ENCODE measurements at places on chromosomes 4 and X.

DNA sequence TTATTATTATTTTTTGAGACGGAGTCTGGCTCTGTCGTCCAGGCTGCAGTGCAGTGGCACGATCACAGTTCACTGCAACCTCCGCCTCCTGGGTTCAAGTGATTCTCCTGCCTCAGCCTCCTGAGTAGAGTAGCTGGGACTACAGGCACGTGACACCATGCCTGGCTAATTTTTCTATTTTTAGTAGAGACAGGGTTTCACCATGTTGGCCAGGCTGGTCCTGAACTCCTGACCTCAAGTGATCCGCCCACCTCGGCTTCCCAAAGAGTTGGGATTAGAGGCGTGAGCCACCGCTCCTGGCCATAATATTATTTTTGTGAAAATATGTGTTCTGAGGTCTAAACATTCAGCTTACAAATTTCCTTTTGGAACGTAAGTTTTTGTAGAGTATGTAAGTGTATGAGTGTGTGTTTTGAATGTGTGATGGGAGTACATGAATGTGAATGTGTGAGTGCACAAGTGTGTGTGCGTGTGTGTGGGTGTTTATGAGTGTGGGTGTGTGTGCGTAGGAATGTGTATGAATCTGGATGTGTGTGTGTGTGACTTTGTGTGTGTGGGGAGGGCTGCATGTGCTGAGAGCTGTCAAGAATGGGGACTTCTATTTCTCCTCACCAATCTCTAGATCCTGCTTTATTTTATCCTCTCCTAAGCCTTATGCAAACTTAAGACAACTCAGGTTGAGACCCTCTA, 5.7 kb upstream of the MGST2 start:
- no peak for DNase-seq

GRCh38 chr4:79403356-79403755, 4.7 kb downstream of the GK2 start:
- DNase-seq, result no peak

DNA sequence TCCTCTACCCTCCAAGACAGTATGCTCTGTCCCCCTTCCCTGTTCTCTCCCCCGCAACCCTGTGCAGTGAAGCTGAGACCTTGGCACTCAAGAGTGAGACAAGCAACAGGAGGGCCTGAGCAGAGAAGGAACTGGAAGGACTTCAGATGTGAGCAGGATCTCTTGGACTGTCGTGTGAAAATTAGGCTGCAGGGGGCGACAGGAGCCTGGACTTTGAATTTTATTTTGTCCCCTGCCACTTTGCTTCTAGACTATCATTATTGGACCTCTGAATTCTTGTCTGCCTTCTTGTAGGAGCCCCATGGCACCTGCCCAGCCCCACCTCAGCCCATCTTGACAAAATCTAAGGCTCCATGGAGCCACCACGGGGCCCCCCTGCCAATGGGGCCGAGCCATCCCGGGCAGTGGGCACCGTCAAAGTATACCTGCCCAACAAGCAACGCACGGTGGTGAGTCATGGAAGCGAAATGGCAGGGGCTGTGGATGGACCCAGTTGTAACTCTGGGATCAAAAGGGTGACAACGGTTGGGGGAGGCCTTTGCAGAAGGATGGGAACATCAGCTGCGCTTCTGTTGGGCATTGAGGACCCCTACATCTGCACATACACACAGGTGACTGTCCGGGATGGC, 1.7 kb downstream of the ARAF start:
- peak; percentile 27 for DNase-seq

DNA sequence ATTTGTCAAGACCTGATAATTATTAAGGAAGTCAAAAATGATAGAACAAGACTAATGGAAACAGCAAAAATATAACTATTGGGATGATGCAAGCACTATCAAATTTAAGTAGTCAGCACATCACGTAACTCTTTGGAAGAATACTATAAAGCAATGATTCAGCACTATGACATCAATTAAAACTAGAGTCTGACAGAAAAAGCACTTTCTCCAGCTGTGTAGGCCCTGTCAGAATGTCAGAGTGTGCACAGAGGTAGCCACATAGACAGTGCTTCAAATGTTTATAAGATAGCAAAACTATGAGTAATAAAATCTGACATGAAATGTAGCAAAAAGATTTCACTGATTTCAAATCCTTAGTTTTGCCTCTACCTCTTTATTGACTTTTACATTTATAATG, 1226.6 kb upstream of the ADGRL3 start:
- DNase-seq, result peak; percentile 27

DNA sequence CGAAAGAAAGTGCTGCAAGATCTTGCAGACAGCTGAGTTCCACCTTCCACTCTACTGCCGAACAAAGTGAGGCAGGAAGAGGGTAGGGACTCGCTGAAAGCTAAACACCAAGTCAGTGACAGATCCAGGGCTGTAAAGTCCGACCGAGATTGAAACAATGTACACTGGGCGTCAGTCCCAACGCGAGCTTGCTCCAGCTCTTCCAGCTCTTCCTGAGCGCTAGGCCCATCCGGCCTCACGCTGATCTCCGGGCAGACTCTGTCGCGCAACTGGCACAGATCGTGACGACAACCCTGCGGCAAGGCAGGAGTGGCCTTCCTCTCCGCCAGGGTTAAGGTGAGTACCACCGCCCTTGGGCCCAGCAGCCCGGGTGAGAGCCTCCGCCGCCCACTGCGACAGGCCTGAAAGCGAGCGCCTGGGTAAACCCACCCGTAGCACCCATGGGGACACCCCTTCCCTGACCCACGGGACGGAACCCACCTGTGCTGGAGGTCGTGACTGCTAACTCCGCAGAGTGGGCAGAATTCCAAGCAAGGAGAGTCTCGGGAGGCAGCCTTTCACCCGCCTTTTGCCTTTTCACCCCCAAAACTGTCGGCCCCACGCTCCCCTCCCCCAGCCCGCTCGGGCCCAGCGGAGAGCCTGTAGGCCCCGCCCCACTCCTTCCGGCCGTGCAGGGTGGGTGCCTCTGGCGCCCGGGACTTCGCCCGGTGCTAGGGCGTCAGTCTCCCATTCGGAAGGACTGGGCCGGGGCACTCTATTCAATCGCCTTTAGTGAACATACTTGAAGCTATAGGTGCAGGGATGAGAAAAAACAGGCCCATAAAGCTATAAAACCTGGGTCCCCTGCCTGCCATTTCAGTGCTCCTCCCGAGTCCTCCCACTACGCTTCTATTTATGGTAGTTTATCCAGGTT, at the start of gene TMLHE:
TSS of gene TMLHE (minus strand) at position 641 of the 913 bp plus-strand sequence. CDS start 67,676 bp downstream, outside the sequence.
- peak; percentile 62 for DNase-seq

DNA sequence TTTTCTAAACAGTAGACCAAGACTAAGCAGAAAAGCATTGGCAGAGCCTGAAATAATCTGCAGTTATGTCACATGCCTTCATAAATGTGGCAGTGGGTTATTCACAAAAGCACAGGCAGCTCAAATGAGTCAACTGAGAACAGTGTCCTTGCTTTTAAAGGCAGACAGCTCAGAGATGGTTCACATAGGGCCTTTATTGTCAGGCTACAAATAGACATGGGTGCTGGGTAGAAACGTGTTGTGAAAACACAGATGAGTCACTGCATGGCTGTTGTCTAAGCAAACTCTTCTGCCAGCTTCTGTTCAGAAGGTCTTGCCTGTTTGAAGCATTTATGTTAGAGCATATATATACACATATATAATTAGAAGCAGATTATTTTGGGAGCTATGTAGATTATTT, 118.0 kb downstream of the SLC4A4 start:
- DNase-seq, result peak; percentile 88

DNA sequence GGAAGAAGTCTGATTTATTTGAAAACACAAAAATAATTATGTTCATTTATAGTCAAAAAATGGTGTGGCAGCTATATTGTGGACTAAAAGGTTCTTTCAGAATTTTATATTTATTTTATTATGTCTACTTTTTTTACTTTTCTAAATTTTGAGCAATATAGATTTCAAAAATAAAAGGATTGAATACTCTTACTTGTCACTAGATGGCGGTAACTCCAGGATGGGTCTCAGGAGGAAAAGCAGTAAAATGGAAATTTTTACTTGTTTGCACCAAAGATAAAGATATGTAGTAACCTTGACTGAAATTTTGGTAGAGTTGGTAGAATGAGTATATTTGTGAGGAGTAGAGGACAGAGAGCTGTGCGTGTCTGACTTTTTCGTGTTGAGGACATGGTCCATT, 14.5 kb upstream of the DACH2 start:
- DNase-seq, result peak; percentile 9

- DNase-seq, result peak; percentile 32
Observed at GRCh38 chr4:26542991-26543390, 40.9 kb upstream of the TBC1D19 start.

- DNase-seq, result no peak
Observed at GRCh38 chr4:67576538-67576937, 18.0 kb downstream of the STAP1 start.

GRCh38 chrX:40168480-40169011, 70.8 kb upstream of the BCOR start:
- no peak for DNase-seq

GRCh38 chr4:55338486-55338885, 7.6 kb upstream of the SRD5A3 start:
- DNase-seq, result no peak

GRCh38 chr4:57233386-57233785, 123.2 kb upstream of the IGFBP7 start:
- peak; percentile 35 for DNase-seq

GRCh38 chrX:48910926-48911411, 477 bp downstream of the SLC35A2 start:
- peak; percentile 36 for DNase-seq

GRCh38 chr4:99315839-99316238, 5.4 kb downstream of the ADH1B start:
- DNase-seq, result no peak

DNA sequence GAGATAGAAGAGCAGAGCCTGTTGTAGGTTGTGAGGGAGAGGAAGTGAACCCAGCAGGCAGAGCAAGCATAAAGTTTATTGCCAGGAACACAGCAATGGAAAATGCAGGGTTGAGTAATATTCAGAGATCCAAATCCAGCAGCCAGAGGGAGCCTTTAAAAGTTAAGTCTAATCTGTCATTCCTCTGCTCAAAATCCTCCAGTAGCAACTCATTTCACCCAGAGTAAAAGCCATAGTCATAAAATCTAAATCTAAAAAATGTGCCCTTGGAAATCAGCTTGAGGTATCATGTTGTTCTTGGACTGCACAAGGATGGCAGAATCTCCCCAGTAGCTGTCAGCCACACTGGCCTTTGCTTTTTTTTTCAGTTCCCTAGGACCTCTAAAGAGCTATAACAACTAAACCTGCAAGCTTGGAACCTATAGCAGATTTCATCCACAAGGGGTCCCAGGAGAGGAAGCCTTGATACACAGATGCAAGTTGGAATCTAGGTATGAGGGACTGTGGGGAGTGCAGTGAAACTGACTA, 62.9 kb upstream of the FRAS1 start:
- DNase-seq, result peak; percentile 71

- no peak for DNase-seq
Observed at GRCh38 chrX:57651169-57651919, 28.7 kb downstream of the NLRP2B start.

DNA sequence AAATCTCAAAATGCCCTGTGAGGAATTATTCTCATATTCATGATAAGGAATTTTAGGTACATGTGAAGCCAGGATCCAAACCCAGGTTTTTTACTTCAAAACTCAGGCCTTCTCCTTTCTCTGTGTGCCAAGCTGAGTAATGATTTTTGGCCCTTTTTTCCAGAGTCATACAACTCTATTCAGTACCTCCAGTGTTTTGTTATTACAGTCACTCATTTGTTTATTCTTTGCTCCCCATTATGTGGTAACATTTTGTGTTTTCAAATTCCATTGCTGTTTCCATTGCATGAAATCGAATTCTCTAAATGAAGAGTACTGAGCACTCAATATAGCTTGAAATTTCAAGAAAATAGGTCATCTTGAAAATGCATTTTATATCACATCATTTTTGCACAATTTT, 315.4 kb downstream of the NR3C2 start:
- DNase-seq, result no peak

DNA sequence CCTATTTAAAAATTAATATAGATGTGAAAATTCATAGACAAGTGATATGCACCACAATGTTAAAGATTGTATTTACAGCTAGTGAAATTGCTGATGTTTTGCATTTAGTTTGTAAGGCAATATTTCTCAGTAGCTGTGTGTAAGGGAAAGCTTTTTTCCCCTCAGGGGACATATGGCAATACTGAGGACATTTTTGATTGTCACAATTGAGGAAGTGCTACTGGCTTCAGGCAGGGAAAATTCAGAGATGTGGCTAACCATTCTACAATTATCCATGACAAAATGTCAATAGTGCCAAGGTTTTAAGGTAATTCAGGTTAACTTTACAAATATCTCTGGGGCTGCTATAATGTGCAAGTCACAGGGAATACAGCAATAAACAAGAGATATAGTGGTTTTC, 66.1 kb upstream of the IL15 start:
- DNase-seq, result no peak

DNA sequence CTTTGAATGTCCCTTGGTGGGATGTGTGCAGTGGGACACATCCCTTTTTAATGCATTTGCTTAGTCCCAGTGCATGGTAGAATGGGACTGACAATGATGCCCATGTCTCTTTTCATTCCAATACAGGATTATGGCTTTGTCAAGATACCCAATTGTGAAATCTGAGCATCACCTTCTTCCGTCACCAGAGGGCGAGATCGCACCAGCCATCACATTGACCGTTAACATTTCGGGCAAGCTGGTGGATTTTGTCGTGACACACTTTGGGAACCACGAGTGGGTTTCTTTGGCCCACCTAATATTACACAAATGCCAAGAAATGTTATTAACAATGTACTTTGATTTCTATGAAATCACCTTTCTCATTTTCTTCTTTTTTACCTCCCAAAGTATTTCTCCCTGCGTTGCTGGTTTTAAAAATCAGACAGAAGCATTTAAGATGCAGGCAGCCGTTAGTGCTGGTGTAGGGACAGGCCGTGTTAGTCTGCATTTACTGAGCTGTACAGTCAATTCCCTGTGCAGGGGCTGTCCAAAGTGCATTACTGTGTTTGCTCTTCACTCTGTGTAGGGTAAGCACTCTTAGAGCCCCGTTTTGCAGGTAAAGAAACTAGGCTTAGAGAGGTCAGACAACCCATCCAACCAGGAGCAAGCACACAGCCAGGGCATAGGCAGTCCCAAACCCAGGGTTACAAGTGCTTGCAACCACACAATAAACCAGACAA, 46.5 kb downstream of the CWH43 start:
- DNase-seq, result peak; percentile 0

- no peak for DNase-seq
Observed at GRCh38 chrX:155112171-155112570, 40.9 kb downstream of the BRCC3 start.

GRCh38 chr4:70203601-70204000, 8.1 kb downstream of the ODAM start:
- DNase-seq, result no peak

DNA sequence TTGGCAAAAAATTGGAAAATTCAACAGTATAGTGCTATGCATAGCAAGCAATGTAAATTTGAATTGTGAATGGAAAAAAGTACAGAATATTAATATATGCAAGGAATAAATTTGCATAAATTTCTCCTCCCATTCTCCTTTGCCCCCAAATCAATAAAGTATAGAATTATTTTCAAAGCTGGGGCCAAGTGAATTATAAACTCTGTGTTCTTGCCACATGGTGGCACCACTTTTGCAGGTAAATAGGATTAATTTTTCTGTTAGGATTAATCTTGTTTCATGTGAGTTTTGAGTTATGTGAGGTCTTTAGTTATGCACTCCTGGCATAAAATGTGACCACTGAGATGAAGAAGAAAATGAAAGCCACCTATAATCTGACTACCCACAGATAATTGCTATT, 19.9 kb downstream of the COPS4 start:
- DNase-seq, result peak; percentile 7

Measured in fibroblast of skin of back (primary cell).